ENCODE measurements at places on chromosomes 2 and 18.

GRCh38 chr2:199742884-199743283 is 108.1 kb downstream of the FTCDNL1 start:
- no peak for DNase-seq

DNA sequence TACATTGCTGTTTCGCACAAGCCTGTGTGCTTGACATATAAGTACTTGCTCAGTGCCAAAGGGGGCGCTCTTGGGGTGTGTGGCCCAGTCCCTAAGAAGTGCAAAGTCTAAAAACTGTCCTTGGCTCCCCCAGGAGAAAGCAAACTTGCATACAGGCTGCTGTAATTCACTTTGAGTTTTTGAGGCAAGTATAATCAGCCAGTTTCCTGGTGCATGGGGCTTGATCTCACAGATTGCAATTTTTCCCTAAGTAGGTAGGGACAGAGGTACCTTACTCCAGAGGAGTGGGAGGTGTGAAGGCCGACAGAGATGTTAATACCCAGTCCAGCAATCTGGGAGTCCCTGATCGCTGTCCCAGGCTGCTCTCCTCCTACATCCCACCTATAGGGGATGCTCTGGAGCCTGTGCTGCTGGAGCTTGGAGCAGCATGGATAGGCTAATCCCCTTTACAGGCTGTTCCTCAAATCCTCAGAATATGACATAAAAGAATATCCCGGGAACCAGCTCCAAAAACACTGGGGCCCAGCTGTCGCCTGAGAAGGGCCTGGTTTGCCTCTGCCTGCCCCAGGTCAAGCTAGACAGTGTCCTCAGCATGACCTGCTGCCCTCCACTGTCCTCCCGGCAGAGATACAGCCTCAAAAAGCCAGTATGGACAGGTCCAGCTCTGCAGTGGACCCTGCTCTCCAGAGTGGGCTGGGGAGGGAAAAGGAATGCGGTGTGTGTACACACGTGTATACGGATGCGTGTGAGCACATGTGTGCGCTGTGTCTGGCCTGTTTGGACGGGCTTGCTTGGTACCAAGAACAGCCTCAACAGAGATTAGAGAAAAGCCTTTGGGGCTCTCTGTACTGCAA is 136.5 kb upstream of the HAAO start:
- no peak for DNase-seq

- no peak for DNase-seq
Measured at GRCh38 chr2:134745023-134745422, 26.2 kb upstream of the TMEM163 start.

GRCh38 chr2:232854082-232854481 is 16.0 kb upstream of the SNORC start:
- no peak for DNase-seq

DNA sequence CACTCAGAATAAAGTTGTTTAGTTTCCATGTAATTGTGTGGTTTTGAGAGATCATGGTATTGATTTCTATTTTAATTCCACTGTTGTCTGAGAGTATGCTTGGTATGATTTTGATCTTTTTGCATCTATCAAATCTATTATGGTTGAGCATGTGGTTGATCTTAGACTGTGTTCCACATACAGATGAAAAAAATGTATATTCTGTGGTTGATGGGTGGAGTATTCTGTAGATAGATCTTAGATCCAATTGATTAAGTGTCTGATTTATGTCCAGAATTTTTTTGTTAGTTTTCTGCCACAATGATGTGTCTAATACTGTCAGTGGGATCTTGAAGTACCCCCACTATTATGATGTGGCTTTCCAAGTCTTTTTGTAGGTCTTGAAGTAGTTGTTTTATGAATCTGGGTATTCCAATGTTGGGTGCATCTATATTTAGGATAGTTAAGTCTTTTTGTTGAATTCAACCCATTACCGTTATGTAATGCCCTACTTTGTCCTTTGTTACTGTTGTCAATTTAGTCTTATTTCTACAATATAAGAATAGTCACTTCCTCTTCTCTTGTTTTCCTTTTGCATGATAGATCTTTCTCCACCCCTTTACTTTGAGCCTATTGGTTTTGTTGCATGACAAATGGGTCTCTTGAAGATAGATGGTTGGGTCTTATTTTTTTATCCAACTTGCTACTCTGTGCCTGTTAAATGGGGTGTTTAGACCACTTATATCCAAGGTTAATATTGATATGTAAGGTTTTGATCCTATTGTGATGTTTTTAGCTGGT is 101.8 kb downstream of the TRABD2A start:
- no peak for DNase-seq

DNA sequence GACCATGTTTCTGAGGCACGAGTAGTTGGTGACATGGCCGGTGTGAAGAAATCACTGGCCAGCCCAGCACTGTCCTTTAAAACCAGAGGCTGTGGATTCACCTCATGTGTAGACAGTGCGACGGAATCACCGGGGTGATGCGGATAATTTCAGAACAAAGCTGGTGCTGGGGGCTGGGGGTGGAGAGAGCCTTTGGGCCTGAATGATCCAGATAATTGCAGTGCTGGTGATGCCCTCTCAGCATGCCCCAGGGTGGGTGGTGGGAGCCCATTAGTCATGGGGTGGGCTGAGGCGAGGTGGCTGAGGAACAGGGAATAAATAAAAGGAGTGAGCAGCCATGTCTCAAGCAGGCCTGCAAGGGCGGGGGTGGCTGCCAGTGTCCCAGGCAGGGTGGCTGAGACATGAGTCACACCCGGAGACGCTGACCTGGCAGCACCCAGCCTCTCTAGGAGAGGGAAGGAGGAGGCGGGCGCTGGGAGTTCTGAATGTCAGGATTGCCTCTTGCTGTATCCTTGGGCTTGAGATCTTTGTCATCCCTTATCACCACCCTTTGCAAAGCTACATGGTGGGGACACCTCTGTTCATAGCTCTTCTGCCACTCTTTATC is 151.1 kb upstream of the MSH6 start:
- DNase-seq = no peak

DNA sequence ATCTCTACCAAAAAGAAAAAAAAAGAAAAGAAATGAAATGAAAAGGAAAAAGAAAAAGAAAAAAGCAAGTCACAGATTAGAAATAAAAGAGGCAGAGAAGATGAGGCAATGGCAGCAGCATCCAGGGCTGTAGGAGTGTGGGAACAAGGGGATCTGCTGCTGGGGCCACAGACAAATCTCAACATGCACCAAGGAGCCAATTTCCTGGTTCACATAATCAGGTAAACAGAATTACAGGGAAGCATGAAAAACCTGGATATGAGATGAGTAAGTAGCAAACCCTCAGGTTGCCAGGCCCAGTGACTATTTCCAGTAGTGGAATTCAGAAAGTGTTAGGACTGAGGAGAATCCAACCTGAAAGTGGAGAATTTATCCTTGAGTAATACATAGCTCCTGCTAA is 77.4 kb upstream of the ARHGAP28 start:
- no peak for DNase-seq

- DNase-seq = no peak
Measured at GRCh38 chr2:226783885-226784284, 15.7 kb downstream of the IRS1 start.
